ENCODE measurements at places on chromosomes 13 and 19.

DNA sequence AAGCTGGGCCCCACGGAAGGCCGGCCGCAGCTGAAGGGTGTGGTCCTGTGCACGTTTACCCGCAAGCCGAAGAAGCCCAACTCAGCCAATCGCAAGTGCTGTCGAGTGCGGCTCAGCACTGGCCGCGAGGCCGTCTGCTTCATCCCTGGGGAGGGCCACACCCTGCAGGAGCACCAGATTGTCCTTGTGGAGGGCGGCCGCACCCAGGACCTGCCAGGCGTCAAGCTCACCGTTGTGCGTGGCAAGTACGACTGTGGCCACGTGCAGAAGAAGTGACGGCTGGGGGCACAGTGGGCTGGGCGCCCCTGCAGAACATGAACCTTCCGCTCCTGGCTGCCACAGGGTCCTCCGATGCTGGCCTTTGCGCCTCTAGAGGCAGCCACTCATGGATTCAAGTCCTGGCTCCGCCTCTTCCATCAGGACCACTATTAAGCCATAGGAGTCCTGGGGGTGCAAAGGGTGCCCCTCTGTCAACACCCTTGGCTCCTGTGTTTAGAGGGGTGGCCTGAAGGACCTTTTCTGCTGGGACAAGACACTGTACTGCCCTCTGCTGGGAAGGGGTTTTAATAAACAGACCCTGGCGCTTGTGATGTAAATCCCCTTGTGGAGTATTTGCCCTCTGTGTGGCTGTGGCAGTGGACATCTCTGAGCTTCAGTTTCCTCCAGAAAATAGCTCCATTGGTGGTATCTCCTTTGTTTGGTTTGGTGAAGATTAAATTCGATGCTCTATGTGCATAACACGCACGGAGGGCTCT lies 1.9 kb downstream of the MRPS12 start:
- peak; percentile 37 for DNase-seq

- DNase-seq, result no peak
Measured at GRCh38 chr19:49968279-49968922, 7.4 kb upstream of the SIGLEC11 start.

GRCh38 chr13:34208336-34208735 lies 390.4 kb downstream of the RFC3 start:
- DNase-seq, result no peak

DNA sequence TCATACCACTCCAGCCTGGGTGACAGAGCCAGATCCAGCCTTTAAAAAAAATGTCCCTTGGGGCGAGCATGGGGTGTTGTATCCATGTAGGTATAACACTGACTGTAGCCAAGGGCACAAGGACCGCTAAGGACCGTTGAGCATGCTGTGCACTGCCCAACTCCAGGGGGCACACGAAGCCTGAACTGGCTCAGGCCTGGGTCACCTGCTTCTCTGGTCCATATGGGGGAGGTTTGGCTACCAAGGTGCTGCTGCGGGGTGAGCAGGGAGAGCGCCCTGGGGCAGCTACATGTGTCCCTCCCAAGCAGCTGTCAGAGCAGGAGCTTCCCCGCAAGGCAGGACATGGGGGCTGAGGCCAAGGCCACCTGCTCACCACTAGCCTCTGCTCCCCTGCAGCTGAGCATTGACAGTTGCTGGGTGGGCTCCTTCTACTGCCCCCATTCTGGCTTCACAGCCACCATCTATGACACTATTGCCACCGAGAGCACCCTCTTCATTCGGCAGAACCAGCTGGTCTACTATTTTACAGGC lies 16.3 kb downstream of the CATSPERG start:
- DNase-seq, result no peak

GRCh38 chr13:31998131-31998530 lies 33.4 kb upstream of the FRY start:
- no peak for DNase-seq

GRCh38 chr19:39474139-39474620 lies 6.5 kb upstream of the TIMM50 start:
- DNase-seq, result peak; percentile 53

DNA sequence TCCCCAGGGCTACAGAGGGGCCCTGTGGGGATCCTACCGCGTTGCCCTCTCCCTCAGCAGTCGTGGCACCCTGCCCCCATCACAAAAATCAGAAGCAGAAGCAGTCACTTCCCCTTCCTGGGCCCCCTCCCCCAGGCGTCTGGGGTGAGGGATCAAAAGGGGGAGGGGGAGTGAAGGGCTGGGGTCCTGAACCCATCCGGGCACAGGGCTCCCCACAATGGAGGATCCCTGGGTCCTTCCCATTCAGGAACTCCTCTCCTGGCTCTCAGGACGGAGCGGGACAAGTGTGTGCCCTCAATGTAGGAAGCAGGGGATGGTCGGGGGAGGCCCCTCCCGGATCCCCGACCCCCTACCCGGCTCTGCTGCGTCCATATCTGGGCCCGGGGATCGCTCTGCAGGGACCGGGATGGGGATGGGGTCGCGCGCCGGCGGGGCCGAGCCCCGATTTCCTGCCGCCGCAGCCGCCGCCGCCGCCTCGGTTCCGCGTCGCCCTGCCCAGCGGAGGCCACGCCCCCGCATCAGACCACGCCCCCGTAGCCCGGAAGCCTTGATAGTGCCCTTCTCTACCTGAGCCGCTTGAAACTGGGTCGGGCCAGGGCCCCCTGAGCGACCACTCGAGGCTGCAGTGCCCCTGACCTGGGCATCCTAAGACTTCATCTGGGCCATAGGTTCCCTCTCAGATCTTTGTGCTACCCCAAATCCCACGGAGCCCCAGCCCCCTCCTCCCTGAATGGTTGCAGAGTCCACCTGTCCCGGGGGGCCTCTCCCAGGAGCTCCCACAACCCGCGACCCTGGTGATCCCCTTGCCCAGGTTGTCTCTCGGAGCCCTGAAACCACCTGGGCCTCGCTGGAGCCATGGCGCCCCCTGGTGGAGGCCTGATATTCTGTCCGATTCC lies at the start of gene GMIP:
Gene GMIP, minus strand, starts transcription at position 500 of the 896 bp plus-strand sequence. Its CDS starts 128 bp downstream, at position 372.
- peak; percentile 86 for DNase-seq

- DNase-seq, result no peak
Measured at GRCh38 chr13:30976025-30976424, 43.6 kb downstream of the TEX26 start.

- DNase-seq, result no peak
Measured at GRCh38 chr13:42990291-42991232, 1.5 kb downstream of the EPSTI1 start.

GRCh38 chr19:15863272-15863671 lies 34.6 kb downstream of the CYP4F2 start:
- no peak for DNase-seq

DNA sequence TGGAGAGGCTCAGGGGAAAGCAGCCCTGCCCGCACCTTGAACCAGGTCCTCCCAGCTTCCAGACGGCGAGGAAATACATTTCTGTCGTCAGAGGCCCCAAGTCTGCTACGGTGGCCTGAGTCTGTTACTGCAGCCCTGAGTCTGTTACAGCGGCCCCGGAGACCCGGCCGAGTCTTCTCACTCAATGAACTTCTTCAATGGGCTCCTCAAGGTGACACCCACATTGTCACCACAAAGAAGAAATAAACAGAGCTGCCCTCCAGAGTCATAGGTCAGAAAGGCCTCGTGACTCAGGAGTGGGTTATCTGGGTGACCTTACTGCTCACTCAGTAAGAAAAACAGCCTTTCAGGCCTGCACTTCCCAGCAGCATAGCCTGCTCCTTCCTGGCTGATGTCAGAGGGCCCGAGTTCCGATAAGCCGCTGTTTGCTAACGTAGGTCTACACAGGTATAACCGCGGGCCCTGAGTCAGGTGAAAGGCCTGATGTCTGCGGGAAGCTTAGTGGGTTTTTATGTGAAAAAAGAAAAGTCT lies 66.9 kb upstream of the TM9SF2 start:
- peak; percentile 92 for DNase-seq

- DNase-seq, result no peak
Measured at GRCh38 chr19:39906820-39907611, 27.4 kb downstream of the FCGBP start.

GRCh38 chr13:109611912-109612691 lies 174.3 kb downstream of the IRS2 start:
- no peak for DNase-seq

DNA sequence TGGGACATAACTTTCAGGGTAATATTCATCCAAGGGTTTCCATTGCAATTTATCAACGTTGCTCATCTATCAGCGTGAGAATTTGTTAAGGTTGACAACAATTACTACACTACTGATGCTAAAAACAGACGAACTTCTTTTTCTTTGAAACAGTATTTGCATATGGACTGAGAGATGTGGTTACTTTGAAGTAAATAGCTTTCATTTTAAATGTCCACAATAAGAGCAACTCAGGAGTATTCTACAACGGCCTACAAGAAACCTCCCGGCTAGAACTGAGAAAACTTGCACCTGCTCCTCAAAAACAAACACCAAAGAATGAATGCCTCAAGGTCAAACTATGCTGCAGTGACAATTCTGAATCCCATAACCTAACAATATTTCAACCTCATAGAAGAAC lies 238.4 kb downstream of the IRS2 start:
- no peak for DNase-seq

- DNase-seq, result no peak
Measured at GRCh38 chr19:50030225-50030624, 4.4 kb downstream of the ZNF473 start.

DNA sequence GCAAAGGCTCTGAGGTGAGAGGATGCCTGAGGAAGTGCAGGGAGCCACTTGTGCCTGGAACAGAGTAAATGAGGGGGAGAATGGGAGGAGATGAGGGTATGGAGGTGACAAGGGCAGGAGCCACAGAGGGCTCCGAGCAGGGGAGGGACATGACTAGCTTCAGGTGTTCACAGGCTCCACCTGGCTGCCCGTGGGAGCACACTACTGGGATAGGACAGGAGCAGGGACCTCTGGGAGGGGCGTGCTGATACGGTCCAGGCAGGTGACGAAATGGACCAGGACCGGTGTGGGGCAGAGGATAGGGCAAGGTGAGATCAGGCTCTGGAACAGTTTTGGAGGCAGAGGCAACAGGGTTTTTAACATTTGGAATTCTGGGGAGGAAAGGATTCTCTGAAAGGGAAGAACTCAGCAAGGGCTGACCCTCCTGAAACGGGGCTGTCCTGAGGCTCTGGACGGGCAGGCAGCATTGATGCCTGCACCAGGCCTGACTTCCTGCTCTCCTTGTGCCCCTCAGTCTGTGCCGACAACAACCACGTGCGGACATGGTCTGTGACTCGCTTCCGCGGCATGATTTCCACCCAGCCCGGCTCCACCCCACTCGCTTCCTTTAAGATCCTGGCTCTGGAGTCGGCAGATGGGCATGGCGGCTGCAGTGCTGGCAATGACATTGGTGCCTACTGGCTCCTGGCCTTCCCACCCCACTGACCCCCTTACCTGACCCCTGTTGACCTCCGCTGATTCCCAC lies 11.6 kb downstream of the SHKBP1 start:
- DNase-seq, result no peak

DNA sequence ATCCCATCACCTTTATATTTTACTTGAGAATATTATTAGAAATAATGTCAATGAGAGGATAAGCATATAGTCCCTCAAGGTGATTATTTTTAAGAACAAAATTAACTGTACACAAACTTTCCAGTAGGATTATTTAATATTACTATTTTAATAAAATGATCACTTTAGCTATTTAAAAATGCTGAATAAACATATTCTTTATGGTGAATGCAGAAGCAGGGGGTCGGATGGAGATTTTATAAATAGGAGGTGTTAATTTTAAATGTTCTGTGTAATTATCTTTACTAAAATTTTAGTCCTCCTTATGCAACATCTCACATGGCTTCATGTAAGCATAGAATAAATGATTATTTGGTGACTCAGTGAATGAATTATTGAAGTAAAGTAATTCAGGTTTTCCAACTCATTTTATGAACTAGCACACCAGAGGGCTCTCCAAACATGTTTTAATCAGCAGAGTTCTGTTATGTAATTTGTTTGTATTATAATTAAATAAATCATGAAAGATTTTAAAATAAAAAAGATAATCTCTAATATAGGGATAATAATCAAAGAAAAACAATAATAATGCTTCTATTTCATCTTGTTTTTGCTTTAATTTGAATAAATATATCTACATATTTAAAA lies 1635.2 kb downstream of the EFNB2 start:
- DNase-seq, result no peak

DNA sequence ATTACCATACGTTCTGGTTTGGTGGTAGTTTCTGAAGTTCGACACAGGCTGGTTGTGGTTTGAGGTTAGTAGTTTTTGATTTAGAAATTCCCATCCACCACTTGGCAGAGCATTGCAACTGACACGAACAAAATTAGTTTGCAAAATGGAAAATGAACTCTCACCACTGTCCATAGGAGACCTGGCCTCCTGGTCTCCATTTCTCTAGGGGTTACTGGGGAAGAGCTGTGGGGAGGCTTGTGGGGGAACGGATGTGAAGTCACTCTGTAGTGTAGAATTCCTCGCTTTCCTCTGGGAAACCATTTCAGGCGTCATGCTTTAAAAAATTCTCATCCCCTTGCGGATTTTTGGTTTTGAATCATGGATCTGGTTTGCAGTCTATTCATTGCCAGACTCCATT lies 321.5 kb upstream of the MAB21L1 start:
- DNase-seq, result no peak

- no peak for DNase-seq
Measured at GRCh38 chr19:6527893-6528543, 2.8 kb upstream of the TNFSF9 start.

DNA sequence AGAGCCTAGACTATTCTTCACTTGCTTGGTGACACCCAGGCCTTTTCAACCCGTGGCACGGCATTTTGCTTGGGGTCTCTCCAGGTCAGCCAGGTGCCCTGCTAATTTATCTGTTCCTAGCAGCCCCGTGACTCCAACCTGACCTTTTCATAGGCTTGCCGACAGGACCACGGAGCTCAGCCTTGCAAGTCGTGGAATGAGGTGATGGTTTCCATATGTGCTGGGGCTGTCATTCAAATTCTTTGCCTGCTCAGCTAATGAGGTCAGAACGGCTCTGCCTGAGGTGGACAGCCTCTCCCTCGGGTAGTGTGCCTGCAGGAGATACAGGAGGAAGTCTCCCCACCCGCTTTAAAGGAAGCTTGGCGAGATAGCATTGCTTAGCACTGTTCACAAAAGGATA lies 61.0 kb downstream of the SHISA2 start:
- no peak for DNase-seq

DNA sequence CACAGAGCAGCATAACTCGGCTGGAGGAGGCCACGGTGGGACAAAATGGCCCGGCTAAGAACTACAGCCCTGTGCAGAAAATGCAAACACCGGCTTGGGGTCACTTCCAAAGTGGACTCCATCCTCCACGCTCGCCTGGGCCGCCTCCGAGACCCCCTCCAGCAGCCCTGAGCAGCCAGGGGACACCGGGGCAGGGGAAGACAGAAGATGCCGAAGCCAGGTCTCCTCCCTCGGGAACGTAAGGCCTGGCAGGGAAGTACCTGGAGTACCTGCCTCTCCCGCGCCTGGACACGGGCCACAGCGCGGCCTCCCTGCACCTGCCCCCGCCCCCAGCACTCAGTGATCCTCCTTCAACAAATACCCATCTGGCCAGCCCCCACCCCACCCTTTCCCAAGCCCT lies 5.0 kb downstream of the LMNB2 start:
- DNase-seq, result no peak

DNA sequence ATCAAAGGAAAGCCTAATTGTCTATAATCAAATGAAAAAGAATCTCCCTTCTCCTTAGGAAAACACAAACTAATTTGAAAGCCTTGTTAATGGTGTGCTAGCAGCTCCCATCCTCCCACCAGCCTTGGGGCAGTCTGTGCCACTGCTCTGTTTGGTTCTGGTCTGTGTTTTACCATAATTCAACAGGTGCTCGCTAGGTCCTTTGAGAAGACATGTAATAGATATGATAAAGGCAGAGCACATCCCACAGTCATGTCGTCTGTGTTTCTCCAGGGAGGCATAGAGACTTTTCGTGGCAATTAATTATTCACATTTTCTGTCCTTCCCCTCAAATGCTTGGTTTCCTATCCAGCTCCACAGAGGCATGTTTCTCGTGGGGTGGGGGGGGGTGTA lies 23.8 kb downstream of the FAM124A start:
- no peak for DNase-seq

- DNase-seq, result no peak
Measured at GRCh38 chr13:95533545-95534160, 18.9 kb upstream of the CLDN10 start.

All from CD8-positive, alpha-beta memory T cell (primary cell).